Gastrocnemius medialis (tissue), 4 donors: ENCODE measurements at places on chromosomes 6 and 20.

- no peak for DNase-seq
These were observed 2.4 kb upstream of the EFHC1 start for GRCh38 chr6:52417675-52418111.

DNA sequence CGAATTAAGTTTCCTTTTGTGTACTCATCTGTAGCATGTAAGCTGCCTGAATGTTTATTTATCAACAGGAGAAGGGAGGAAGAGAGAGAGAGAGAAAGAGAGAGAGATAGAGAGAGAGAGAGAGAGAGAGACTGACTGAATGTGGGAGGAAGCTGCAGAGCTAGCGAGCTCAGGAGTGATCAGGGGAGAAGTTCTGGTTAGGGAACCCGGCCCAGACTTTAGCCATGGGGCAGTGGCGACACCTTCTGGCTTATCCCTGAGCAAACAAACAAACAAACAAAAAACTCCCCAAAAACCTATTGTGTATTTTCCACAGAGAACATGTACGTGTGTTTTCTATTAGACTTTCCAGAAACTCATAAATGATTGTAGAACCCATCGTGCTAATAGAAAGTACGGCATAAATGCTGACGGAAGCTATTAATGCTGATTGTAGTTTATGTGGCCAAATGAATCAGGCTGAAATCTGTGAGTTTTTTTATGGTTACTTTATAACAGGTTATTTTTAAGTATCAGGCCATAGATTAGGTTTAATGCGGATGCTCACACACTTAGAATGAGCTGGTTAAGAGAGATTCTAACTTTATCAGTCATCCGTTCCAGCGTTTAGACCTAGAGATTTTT lies 92.8 kb downstream of the CLIC5 start:
- peak; percentile 58 for DNase-seq

DNA sequence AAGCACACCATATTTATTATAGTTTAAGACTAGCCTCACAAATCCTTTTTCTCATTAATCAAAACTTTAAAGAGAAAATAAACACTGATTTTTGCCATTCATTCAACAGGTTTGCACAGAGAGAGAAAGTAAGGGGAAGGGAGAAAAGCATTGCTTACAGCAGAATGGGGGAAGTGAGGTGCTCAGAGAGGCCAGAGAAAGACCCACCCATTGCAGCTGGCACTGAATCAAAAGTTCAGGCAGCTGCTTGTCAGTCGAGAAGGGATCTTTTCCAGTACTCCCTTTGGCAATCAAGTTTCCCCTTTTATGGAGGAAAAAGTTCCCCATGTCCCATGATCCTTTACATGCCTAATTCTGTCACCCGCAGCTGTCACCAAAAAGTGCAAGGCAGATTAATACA lies 8.0 kb upstream of the CRISP2 start:
- DNase-seq = no peak

- DNase-seq = no peak
These were observed 359.0 kb downstream of the ESR1 start for GRCh38 chr6:152166497-152166896.

- DNase-seq = no peak
These were observed 35.0 kb downstream of the SERPINB1 start for GRCh38 chr6:2806644-2807043.

GRCh38 chr6:97085772-97086171 lies 161.2 kb downstream of the KLHL32 start:
- no peak for DNase-seq

DNA sequence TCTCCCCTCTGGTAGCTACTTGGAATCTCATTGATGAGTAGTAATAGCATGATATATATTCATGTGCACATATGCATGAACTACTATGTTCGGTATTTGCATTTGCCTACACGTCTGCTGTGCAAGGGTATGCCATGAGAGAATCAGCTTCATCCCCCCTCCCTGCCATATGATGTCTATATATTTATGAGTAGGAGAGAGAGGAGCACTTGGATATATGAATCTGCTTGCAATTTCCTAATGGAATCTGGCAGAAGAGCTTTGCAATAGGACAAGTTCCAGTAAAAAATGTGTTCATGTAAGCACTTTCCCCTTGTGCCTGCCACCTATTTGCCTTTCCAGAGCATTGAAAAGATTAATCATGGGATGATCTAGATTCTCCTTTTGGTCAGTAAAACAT lies 76.2 kb upstream of the BACH2 start:
- DNase-seq = no peak

GRCh38 chr6:163413345-163414116 lies 987 bp upstream of the QKI start:
- peak; percentile 81 for DNase-seq

- no peak for DNase-seq
These were observed 14.5 kb upstream of the CSNK2A1 start for GRCh38 chr20:558117-558516.

GRCh38 chr20:25148181-25148981 lies 47.1 kb upstream of the ENTPD6 start:
- no peak for DNase-seq

DNA sequence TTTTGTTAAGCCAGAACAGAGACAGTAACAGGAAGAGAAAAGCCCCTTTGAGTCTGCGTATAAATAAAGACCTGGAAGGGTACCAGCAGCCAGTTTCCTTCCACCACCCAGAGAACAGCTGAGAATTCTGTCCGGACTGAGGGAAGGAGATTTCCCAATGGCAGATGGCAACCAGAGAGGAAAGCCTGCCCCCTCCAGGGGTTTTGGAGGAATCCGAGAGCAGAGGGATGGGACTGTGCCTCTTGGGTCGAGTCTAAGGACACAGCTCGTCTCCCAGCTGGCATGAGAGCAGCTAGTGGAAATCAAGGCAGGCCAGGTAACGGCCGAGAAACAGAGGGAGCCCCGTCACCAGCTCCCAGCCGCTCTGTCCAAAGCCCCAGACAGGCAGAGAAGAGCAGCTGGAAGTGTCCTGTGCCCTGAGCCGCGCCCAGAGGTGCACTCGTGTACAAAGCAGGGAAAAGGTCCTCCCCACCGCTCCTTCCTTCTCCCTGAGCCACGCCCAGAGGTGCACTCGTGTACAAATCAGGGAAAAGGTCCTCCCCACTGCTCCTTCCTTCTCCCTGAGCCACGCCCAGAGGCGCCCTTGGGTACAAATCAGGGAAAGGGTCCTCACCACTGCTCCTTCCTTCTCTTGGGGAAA lies 134.0 kb upstream of the SNX9 start:
- peak; percentile 54 for DNase-seq

DNA sequence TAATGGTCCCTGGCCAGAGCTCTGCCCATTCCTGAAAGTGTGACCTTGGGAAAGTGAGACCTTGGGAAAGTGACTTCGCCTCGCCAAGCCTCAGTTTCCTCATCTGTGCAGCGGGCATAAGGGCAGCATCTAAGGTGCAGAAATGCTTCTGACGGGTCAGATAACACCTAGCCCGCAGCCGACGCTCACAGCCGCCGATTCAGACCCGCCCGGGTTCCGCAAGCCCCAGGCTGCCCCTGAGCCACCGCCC lies 486 bp downstream of the FKBP1A start:
- DNase-seq = no peak

DNA sequence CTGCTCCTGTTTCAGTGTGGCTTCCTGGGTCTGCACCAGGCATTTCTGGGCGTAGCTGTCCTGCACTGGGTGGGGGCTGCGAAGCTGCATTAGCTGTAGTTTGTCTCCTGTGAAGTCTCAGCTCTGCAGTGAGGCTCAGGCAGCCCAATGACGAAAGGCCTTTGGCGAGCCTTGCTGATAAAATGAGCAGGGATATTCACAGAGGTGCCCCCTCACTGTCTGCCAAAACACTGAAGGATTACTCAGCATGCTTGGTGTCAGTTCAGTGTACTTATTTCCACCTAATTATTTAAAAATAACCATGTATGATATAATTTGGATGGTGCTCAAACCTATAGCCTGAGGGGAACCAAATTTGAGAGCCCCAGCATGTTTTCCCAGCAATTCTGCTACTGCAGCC lies 73.5 kb downstream of the ECT2L start:
- DNase-seq = no peak
